ENCODE measurements at places on chromosomes 3 and 15. TPM values are rescaled to one million over a fixed set of nuclear protein-coding genes. Genes with fewer than 3 reads are reported as not detected.
A peak's percentile ranks its signal among the peaks of the same experiment; 100 is the strongest.

- no peak for DNase-seq
Measured at GRCh38 chr15:56242576-56243162, 1.0 kb downstream of the RFX7 start.

DNA sequence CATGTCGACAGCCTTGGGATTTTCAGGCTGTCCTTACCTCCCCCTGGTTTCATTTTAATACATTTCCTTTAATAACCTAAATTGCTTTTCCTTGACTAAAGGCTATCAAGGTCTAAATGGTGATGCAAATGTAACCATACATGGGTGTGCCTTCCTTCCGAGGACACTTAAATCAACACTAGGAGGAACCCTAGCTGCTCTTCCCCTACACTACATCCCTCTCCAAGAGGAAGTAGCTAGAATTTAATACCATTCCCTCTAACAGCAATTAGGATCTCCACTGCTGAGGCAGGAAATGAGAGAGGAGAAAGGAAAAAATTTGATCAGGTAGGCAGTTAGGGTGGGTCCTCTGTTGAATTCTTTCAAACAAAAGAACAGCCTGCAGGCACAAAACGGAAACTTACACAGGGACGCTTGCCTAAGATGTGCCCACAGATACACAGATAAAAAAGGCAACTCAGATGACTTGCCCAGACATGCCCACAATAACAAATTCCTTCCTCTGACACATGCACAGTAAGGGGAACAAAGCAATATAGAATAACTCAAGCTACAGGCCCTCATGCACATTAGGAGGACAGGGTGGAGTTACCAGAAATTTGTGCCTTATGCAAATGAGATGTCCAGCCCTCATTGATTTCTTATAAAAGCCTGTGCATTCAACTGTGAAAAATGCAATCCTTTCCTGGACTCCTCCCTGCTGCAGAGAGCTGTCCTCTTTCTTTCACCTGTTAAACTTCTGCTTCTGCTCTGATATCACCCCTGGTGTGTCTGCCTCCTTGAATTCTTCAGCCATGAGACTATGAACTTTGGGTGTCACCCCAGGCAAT is 1024.4 kb upstream of the CADM2 start:
- DNase-seq = no peak

MYL3 gene
- total RNA-seq = not detected

- no peak for DNase-seq
Measured at GRCh38 chr15:76932135-76932966, 802 bp downstream of the RCN2 start.

GRCh38 chr3:176378789-176379188 is 818.5 kb downstream of the TBL1XR1 start:
- no peak for DNase-seq

GRCh38 chr15:44034933-44035624 is 160.0 kb downstream of the FRMD5 start:
- DNase-seq = peak; percentile 69

GRCh38 chr15:33547876-33548275 is 237.1 kb downstream of the RYR3 start:
- DNase-seq = peak; percentile 2

- no peak for DNase-seq
Measured at GRCh38 chr3:25916321-25916720, 126.4 kb downstream of the OXSM start.

TMCO5A gene
- total RNA-seq = not detected

DNA sequence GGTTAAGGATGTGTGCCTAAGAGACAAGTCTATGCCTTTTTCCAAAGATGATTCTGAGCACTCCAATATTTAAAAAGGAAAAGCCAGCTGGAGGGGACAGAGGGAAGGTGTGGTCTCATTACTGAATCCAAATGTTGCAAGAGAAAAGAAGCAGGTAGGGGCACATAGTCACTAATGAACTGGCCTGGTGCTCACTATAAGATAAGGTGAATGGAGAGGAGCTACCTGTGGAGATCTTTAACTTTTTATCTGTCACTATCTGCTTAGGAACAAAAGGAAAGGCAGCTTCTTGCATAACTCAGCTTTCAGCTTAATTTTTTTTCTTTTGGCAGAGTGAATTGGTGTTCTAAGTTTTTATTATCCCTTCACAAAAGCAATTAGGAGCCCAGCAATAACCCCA is 69.1 kb downstream of the RPN1 start:
- no peak for DNase-seq

DNA sequence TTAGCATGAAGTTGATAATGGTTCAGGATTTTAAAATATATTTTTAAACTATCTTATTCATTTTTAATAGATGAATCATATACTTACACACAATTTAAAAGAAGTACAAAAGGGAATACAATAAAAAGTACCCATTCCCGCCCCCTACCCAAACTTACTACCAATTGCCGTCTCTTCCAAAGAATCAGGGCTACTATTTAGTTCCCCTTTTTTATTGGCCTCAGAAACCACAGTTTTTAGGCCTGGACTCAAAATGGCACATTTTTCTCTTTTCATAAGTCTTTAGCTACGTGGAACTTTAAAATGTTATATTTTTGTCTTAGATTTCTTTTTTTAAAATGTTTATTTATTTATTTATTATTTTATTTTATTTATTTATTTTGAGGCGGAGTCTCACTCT is 18.0 kb downstream of the LRRK1 start:
- DNase-seq = no peak

GRCh38 chr3:128133273-128133883 is 9.8 kb upstream of the RUVBL1 start:
- peak; percentile 39 for DNase-seq

IL16 gene
- 0.20 TPM for total RNA-seq

DNA sequence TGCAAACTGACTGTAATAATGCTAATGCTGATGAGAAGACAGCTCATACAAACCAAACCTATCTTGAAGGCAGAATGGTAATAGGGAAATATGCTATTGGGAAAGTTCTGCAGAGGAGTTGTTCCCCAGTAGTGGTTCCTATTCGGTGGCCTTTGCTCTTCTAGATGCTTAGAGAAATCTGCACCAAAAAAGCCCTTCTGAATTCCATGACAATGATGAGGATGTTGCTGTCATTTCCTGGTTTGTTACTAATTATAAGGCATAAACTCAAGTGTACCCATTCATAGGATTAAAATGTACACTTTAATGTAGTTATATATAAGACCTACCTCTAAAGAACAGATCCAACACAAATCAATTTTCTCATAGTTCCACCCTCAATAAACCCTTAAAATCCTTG is 30.1 kb downstream of the TOMM70 start:
- DNase-seq = no peak

MORC1 gene
- total RNA-seq = not detected

GRCh38 chr15:25714538-25714840 is 148.6 kb downstream of the ATP10A start:
- DNase-seq = no peak

- no peak for DNase-seq
Measured at GRCh38 chr15:92682741-92683510, 27.4 kb upstream of the FAM174B start.

OSBPL10 gene
- total RNA-seq = 17.3 TPM

DNA sequence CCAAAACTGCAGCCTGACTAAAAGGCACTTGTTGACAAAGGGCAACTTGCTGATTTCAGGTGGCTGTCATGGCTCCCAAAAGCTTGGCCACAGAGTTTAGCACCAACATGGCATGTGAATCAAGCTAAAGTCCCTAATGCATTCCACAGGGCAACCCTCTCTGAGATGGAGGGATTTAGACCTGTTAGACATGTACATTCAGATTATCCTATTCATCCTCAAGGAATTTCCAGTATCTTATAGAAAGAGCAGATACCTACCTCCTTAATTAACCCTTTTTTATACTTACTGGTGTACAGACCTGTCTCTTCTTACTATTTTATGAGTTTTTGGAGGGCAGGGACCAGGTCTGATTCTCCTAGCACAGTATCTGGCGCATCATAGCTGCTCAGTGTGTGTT is 31.3 kb downstream of the ACP3 start:
- no peak for DNase-seq

DNA sequence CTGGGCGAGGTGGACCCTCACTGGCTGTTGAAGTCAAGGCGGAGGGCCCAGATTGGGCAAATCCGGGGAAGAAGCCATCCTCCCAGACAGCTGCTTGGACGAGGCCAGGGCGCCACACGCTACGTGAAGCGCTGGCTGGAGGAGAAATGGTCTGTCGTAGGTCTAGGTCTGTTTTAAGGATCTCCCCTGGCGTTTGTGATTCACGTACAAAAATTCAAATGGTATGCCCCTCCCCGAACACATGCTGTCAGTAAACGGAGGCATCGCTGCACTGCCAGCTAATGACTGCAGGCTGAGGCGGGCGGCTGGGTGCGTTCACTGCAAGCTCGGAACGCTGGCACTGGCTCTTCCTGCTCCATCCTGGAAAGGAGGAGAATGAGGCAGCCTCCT is 69.9 kb downstream of the EPHB3 start:
- DNase-seq = no peak

CLPX gene
- total RNA-seq = 48.4 TPM

GRCh38 chr3:187122261-187122660 is 17.0 kb downstream of the RPL39L start:
- no peak for DNase-seq

GRCh38 chr3:97970956-97971620 is 1.1 kb downstream of the RIOX2 start:
- no peak for DNase-seq

DNA sequence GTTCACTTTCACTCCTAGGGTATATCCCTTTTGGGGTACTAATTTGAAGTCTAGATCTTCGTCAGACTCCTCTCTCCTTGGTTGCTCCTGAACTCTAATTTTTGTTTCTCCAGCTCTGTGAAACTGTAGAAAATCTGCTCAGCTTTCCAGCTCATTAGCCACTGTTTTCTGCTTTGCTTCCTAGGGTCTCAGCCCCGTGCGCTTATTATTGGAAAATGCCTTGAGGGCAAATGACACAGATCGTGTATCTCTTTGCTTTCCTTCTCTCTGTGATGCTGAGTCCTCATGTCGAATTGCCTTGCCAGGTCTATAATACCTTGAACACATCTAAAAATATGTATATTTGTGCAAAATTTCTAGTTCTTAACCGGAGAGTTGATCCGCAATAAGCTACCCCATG is 731.1 kb downstream of the EDEM1 start:
- no peak for DNase-seq

GRCh38 chr15:33089878-33090757 is 104.4 kb downstream of the FMN1 start:
- DNase-seq = no peak

GRCh38 chr3:54853573-54854404 is 74.1 kb downstream of the LRTM1 start:
- peak; percentile 4 for DNase-seq

GOLGA8H gene
- 2.0 TPM for total RNA-seq

B3GALNT1 gene
- 41.2 TPM for total RNA-seq

- DNase-seq = no peak
Measured at GRCh38 chr3:149299938-149300801, 33.3 kb downstream of the TM4SF18 start.

DNA sequence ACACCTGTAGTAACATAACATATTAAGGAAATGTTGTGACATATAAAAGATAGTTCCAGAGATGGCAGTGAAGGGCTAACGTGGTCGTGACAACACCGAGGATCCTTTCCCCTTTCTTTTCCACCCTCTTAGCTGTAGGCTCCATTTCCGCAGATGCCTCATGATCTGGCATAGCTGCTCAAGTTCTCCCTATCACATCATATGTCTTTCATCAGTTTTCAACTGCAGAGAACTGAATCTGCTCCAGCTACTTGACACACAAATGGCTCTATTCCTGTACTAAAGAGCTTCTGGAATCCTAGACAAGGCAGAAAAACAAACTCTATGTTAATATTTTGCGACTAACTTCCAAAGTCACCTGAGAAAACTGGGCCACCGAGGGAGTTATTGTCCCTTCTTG is 275.0 kb upstream of the SLCO3A1 start:
- no peak for DNase-seq

RARRES1 gene
- 4.9 TPM for total RNA-seq

DNA sequence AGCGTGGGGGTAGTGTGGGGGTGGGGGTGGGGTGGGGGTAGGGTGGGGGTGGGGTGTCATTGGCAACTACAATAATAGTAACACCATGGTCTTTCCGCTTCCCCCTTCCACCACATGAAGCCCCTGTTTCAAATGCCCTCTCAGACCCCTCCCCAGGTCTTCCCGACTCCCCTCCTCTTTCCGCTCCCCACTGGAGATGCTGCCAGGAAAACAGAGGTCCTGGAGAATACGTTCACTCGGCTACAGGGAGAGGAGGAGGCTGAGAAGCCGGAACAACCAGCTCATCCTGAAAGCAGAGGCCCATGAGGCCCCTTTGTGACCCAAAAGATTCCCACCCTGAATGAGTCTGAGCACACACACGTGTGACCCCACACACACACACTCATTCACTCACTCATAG is 75.4 kb downstream of the CPN2 start:
- DNase-seq = no peak

SAMMSON gene
- total RNA-seq = not detected

GRCh38 chr15:92232317-92232716 is 161.4 kb upstream of the ST8SIA2 start:
- DNase-seq = no peak

- DNase-seq = no peak
Measured at GRCh38 chr15:100521907-100522306, 6.8 kb downstream of the CERS3 start.

CRABP1 gene
- not detected for total RNA-seq

GRCh38 chr3:111415018-111415417 is 127.0 kb upstream of the CD96 start:
- DNase-seq = no peak

GOLGA6L6 gene
- not detected for total RNA-seq

KIF7 gene
- 7.5 TPM for total RNA-seq

LSAMP gene
- not detected for total RNA-seq

DNA sequence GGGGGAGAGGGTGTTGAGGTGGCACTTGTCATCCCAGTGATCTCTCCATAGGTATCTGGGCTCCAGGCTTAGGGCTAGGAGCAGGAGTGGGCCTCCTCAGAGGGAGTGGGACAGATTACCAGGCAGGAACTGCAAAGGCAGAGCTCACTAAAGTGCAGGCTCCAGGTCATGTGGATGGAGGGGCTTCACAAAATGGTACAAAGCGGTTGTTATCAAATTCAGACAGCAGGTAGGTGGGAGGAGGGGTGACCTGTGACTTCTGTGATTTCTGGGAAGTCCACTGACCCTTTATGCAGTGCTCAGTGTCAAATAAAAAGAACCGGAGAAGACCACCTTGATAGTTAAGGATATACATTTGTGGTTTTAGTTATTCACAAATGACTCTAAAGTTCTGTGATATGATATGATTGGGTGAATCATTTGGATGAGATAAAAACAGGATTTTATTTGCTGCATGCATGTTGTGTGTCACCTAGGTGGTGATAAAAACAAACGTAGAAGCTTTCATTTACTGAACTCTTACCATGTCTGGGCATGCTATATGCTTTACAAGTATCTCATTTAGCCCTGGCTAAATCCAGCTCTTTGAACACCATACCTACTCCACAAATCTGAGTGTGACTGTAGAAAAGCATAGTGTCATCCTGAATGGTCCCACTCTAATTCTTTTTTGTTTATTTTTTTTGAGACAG is 20.2 kb downstream of the ST6GAL1 start:
- DNase-seq = no peak

- DNase-seq = no peak
Measured at GRCh38 chr15:94532226-94532625, 300.9 kb downstream of the MCTP2 start.

All from pulmonary artery endothelial cell (primary cell).